ENCODE measurements at places on chromosomes 13 and 19.

DNA sequence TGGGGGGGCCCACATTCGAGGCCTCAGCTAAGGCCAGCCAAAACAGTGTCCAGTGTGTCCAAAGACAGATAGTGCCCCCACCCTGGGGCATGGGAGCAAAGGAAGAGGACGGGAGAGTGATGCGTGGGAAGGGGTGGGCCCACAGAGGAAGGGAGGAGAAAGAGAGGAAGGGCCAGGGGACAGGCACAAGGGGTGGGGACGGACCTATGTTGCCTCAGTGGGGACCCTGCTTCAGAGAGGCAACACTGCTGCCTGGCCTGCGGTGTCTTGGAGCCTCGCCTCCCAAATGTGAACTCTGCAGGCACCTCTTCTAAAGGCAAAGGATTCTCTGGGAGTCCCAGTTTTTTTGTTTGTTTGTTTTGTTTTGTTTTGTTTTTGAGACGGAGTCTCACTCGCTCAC lies 230.2 kb upstream of the MAB21L1 start:
- no peak for DNase-seq
- H3K27ac ChIP-seq = no peak overlapping the region
- H3K4me1 ChIP-seq = no peaks in the 10 kb centered on the region
- no peaks in the 10 kb centered on the region for H3K36me3 ChIP-seq

- no peaks in the 10 kb centered on the region for H3K27me3 ChIP-seq
- no peak overlapping the region for H3K4me3 ChIP-seq
- peak overlapping the region; percentile 52 for H3K27ac ChIP-seq
Observed at GRCh38 chr19:29712744-29713516, 2.1 kb downstream of the C19orf12 start.

DNA sequence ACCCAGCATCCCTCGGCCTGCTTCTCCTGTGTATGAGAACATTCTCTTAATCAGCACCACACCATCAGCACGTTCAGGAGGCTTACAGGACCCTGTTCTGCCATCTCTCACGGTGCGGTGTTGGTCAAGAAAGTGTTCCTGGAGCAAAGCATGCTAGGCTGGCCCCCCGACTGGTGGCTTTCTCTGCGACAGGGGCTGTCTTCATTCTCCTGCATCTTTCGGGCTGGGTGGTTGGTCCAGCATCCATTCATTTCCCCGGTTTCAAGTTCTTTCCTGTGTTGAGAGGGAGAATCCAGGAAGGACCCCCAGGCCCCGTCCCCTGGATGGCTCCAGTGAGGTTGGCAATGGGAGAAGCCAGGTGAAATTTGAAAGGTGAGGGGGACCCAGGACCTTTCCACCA lies 55.8 kb downstream of the C1QTNF9 start:
- H3K36me3 ChIP-seq = no peaks in the 10 kb centered on the region
- no peaks in the 10 kb centered on the region for H3K4me1 ChIP-seq
- no peak overlapping the region for H3K4me3 ChIP-seq
- no peak for DNase-seq
- H3K27ac ChIP-seq = no peak overlapping the region

- H3K27me3 ChIP-seq = no peaks in the 10 kb centered on the region
- peak; percentile 74 for DNase-seq
- H3K4me3 ChIP-seq = no peak overlapping the region
Observed at GRCh38 chr19:947090-947706, 21.4 kb downstream of the ARID3A start.

DNA sequence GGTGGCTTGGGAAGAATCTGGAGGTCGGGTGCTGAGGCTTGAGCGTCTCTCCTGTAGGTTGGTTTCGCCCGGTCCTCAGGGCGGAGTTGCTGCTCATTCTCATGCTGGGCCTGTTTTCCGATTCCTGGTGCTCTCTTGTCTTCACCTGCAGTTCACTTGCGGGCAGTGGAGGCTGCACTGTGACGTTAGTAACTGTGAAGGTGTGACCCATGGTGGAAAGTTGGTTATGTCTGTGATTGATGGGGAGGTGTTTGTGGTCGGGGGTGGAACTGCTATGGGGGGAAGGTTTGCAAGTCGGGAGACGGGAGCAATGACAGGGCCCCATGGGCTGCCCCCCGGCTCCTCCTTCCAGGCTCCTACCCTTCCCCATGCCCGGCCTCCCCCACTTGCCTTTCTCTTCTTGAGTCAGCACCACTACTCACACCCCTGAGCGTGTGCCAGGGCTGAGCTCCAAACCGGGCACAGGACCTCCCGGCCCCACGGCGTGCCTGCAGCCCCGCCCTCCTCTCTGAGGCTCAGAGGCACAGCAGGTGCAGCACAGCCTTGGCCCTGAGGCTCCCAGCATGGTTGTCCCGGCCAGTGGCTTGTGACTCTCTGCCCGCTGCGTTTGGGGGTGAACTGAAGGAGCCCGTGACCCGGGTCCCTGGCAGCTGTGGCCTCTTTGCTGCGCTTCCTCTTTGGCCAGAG lies 79.1 kb downstream of the ATP11A start:
- no peaks in the 10 kb centered on the region for H3K36me3 ChIP-seq
- no peak overlapping the region for H3K4me3 ChIP-seq
- no peak for DNase-seq
- H3K4me1 ChIP-seq = peaks cover 14% of the 10 kb centered on the region
- no peaks in the 10 kb centered on the region for H3K27me3 ChIP-seq

DNA sequence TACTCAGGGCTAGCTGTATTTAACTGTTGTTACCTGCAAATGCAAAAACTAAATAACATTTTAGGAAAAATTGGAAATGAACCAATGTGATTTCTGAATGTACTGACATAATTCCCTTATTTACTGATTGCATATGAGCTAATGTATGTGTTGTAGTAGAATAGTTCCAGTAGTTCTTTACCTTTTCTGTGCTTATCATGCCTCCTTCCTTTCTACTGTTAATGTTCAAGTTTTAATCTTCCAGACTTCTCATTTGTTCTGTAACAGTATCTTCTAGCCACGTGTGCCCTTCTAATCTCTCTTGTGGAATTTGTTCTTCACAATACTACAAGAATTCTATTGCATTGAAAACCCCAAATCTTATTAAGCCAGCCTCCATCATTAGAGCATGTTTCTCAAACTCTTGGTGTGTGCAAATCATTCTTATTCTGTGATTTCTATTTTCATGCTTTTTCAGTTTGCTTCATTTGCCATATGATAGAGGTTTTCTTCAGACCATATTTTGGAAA lies 17.7 kb downstream of the LSM14A start:
- H3K36me3 ChIP-seq = peaks cover 8% of the 10 kb centered on the region
- peak overlapping the region; percentile 35 for H3K27ac ChIP-seq

GRCh38 chr13:51603716-51604115 lies 19.5 kb downstream of the WDFY2 start:
- peaks cover 37% of the 10 kb centered on the region for H3K4me1 ChIP-seq
- H3K27me3 ChIP-seq = no peaks in the 10 kb centered on the region
- no peak overlapping the region for H3K27ac ChIP-seq

DNA sequence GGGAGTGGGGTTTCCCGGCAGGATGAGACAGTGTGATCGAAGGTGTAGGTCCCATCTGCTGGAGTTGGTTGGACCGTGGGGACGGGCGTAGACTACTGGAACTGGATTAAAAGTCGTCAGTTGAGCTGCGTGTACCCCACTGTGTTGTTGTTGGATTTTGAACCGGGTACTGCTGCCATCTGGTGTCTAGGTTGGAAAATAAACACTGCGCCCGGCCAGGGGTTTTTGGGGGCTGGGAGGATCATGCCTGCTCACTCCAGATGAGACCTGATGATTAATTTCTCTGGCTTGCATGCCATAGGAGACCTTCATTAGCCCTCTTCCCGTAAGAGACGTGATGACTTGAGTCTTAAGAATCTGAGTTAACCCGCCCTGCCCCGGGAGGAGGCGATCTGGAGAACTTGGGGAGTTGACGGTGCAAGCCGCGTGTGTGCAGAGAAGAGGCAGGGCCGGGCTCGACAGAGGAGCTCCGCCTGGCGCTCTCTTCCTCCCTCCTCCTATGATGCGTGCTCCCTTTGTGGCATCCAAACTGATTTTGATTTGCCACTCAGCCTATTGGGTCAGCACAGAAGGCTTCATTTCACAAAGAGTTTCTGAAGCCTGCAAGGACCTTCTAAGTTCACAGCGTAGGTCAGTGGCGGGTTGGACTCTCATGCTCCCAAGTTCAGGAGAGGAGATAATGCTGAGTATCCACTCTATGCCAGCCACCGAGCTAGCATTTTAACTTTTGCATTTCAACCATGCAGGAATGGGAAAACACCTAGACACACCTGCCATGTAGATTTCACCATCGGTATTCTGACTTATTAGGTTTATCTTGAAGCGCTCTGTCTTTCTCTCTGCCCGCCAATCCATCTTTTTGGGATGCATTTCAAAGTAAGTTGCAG lies 2.7 kb downstream of the UHRF1 start:
- no peaks in the 10 kb centered on the region for H3K27me3 ChIP-seq
- H3K36me3 ChIP-seq = peaks cover 8% of the 10 kb centered on the region
- peaks cover 73% of the 10 kb centered on the region for H3K4me1 ChIP-seq
- DNase-seq = peak; percentile 81
- no peak overlapping the region for H3K27ac ChIP-seq

DNA sequence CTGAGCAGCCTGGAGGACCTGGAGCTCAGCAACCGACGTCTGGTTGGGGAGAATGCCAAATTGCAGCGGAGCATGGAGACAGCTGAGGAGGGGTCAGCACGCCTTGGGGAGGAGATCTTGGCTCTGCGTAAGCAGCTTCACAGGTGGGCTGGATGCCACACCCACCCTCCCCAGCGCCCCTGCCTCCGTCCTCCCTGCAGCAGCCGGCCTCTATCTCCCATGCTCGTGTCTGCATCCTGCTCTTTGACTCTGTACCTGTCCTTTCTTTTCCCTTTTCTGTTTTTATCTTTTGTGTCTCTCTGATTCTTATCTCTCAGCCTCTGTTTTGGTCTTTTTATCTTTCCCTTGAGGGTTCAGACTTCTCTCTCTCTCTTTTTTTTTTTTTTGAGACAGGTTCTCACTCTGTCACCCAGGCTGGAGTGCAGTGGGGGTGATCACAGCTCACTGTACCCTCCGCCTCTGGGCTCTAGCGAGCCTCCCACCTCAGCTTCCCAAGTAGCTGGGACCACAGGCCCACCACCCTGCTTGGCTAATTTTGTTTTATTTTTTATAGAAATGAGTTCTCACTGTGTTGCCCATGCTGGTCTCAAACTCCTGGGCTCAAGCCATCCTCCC lies 10.1 kb downstream of the KASH5 start:
- H3K27me3 ChIP-seq = no peaks in the 10 kb centered on the region
- no peaks in the 10 kb centered on the region for H3K4me1 ChIP-seq
- H3K36me3 ChIP-seq = no peaks in the 10 kb centered on the region
- H3K4me3 ChIP-seq = no peak overlapping the region
- H3K27ac ChIP-seq = no peak overlapping the region

DNA sequence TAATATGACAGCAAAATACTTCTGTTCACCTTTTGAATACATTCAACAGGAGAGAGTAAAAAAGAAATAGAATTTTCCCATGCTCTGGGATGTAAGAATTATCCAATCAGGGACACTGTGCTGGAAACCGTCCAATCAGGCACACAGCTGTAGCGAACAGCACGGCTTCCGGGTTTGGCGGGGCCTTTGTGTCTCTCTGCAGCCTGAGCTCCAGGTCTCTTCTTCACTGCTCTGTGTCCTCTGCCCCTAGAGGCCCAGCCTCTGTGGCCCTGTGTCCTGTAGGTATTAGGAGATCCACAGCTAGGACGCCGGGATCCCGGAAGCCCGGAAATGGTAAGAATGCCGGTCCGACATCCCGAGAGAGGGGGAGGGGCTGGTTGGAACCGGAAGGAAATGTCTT lies 92.7 kb downstream of the ZNF737 start:
- H3K4me3 ChIP-seq = no peak overlapping the region
- H3K36me3 ChIP-seq = no peaks in the 10 kb centered on the region
- H3K4me1 ChIP-seq = no peaks in the 10 kb centered on the region
- no peaks in the 10 kb centered on the region for H3K27me3 ChIP-seq
- no peak overlapping the region for H3K27ac ChIP-seq
- no peak for DNase-seq

DNA sequence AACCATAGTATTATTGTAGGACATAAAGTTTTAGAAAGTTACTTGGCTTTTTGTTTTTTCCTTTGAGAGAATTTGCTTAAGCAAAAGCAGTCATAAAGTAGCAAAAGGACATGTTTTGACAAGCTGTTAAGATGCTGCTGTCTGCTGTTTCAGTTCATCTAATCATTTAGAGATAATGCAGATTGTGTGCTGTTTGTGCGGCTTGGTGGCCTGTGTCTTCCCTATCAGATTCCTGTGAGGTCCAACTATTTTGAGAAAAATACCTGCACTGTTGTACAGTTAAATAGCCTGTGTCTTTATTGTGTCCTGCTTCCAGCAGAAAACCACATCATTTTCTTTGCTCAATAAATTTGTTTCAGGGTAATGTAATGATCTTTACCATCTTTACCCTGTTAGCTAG lies 20.0 kb downstream of the UCHL3 start:
- H3K4me1 ChIP-seq = no peaks in the 10 kb centered on the region
- H3K27me3 ChIP-seq = no peaks in the 10 kb centered on the region
- H3K27ac ChIP-seq = no peak overlapping the region
- H3K4me3 ChIP-seq = no peak overlapping the region
- no peak for DNase-seq
- H3K36me3 ChIP-seq = peaks cover 3% of the 10 kb centered on the region

GRCh38 chr13:107835339-107836018 lies 379.9 kb downstream of the LIG4 start:
- no peak overlapping the region for H3K27ac ChIP-seq
- H3K27me3 ChIP-seq = no peaks in the 10 kb centered on the region
- H3K36me3 ChIP-seq = no peaks in the 10 kb centered on the region
- DNase-seq = no peak

DNA sequence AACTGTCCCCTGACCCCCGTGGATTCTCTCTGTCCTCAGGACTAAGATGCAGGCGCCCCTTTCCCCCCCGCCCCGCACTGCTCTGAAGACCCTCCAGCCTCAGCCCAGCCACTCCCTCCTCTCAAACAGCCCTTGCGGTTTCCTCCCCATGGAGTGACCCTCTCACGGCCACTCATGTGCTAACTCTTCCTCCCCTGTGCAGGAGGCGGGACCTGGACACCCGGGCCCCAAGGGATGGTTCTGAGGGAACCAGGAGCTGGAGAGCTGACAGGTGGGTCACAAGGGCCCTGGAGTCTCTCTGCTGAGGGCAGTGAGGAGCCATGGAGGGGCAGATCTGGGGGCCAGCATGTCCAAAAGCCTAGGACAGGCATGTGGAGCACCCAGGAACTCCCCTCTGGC lies 1.9 kb downstream of the ISOC2 start:
- H3K36me3 ChIP-seq = no peaks in the 10 kb centered on the region
- no peak overlapping the region for H3K4me3 ChIP-seq
- DNase-seq = no peak
- H3K4me1 ChIP-seq = peaks cover 14% of the 10 kb centered on the region

GRCh38 chr13:34360702-34361101 lies 542.8 kb downstream of the RFC3 start:
- no peaks in the 10 kb centered on the region for H3K4me1 ChIP-seq
- no peak for DNase-seq
- H3K4me3 ChIP-seq = no peak overlapping the region
- H3K27me3 ChIP-seq = no peaks in the 10 kb centered on the region
- no peaks in the 10 kb centered on the region for H3K36me3 ChIP-seq

- H3K27me3 ChIP-seq = peaks cover 58% of the 10 kb centered on the region
- peaks cover 26% of the 10 kb centered on the region for H3K4me1 ChIP-seq
- H3K36me3 ChIP-seq = no peaks in the 10 kb centered on the region
- H3K4me3 ChIP-seq = no peak overlapping the region
Observed at GRCh38 chr19:47430041-47430802, 10.9 kb upstream of the MEIS3 start.

- H3K4me3 ChIP-seq = no peak overlapping the region
- H3K27me3 ChIP-seq = no peaks in the 10 kb centered on the region
- no peaks in the 10 kb centered on the region for H3K36me3 ChIP-seq
- no peak for DNase-seq
- peaks cover 14% of the 10 kb centered on the region for H3K4me1 ChIP-seq
- no peak overlapping the region for H3K27ac ChIP-seq
Observed at GRCh38 chr13:113413178-113413897, 40.0 kb downstream of the ADPRHL1 start.
